Substantia nigra (tissue), 51 donors: ENCODE measurements at places on chromosomes 6 and 20.

DNA sequence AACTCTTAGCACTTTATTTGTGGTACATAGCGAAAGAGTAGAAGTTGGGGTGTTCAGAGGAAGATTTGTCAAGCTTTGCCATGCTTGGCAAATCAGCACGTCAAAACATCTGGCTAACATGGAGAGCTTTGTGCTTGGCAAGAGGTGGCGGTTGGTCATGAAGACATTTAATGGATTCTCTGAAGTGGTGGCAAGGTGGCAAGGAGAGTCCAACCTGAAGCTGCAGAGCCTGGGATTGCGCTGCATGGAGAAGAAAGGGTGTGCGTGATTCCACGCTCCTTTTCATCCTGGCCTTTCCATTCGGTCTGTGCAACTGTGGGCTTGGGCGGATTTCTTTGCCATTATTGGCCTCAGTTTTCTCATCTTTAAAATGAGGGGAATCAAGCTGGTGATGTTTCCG is 3.1 kb downstream of the PYGB start:
- DNase-seq: no peak

- no peak for DNase-seq
Observed at GRCh38 chr20:48995589-48995988, 50.5 kb upstream of the CSE1L start.

DNA sequence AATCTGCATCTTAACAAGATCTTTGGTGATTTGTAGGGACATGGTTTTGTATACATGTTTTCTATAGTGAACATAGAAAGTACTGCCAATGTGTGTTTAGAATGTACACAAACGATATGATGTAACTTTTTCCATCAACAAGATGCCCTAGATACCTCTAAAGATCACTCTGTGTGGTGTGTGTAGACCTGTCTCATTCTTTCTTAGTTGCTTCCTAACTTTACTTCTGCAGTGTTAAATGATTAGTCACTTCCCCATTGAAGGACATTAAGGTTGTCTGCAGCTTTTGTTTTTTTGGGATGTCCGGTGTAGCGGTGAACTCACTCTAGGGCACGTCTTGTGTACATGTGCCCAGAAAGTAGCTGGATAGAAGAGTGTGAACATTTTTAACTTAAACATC is 35.9 kb downstream of the CDYL start:
- no peak for DNase-seq

- DNase-seq: no peak
Observed at GRCh38 chr6:118764766-118765165, 113.4 kb upstream of the CEP85L start.

DNA sequence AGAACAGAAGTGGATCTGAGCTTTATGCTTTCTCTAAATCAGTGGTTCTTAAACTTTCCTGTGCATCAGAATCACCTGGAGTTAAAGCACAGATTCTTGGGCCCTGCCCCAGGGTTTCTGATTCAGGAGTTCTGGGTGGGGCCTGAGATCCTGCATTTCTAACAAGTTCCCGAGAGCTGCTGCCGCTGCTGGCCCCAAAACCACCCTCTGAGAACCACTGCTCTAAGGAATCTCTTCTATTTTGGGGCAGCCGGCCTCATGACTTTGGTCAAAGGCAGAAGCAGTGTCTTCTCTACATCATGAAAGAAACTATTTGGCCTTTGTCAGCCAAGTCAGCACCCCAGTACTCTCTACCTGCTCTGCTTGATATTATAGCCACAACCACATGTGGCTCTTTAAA is 42.1 kb upstream of the RIN2 start:
- DNase-seq: no peak

- no peak for DNase-seq
Observed at GRCh38 chr6:166626177-166627032, 646 bp downstream of the RPS6KA2 start.

DNA sequence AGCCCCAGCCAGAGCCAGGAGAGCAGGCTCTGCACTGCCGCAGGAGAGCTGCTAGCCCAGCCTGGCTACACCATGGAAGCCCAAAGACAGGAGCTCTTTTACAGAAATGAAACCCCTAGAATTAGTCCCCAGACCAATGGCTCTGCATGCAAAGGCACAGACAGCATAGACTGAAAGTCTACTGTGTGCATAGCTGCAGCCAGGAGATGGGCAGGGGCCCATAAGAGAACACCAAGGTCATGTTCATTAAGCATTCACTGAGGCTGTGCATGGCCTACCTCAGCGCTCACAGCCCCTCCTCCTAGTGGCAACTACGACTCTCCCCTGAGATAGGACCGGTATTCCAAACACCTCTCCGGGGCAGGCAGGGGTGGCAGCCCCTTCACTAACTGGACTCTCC is 34.9 kb downstream of the SNX5 start:
- DNase-seq: no peak

DNA sequence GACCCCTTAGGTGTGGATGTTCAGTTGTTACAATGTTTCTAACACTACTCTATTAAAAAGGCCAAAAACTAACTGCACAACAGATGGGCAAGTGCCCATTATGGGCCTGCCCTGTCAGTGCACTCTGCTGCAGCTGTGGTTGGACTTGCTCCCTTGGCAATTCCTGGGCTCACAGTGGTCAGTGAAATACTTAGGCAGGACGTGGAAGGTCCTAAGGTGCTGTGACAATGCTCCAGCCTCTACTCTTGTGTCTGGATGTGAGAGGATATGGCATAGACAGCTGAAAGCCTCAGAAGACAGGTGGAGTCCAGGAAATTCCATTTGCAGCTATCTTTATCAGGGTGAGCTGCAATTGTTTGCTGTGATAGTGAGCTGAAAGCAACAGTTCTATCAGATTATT is 136.5 kb upstream of the OLIG3 start:
- no peak for DNase-seq

GRCh38 chr6:92820601-92821000 is 598.8 kb downstream of the EPHA7 start:
- no peak for DNase-seq

DNA sequence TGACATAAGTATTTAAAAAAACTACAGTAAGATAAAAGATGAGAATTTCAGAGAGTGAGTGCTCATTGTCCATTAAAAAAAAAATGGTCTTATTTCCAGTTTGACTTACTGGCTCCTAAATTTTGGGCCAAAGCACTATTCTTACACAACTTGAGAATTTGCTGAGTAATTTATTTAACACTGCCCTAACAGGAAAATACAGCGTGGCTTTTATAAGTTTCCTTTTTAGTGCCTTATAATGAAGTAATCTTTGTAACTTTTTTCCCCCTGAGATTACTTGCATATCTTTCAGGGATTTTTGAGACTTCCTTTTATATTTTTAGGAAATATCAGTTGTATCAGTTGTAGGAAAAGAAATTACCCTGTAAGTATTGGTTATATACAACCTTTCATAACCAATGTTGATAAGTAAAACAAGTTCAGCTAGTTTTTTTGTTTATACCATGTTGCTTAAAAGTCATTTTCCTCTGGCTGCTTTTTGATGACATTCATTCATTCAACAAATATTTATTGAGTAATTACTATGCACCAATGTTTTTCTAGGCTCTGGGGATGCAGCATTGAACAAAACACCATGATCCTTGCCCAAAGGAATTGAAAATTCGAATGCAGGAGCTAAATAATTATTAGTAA is 106.4 kb upstream of the SGK1 start:
- no peak for DNase-seq

- DNase-seq: no peak
Observed at GRCh38 chr6:30769088-30769852, 24.9 kb upstream of the IER3 start.
